Globus pallidus (tissue), 1 donor: ENCODE measurements at places on chromosomes 11 and 22.

GRCh38 chr22:37314315-37315074 lies 32.2 kb downstream of the CYTH4 start:
- DNase-seq, result no peak

GRCh38 chr22:46055911-46056545 lies 79.1 kb upstream of the WNT7B start:
- DNase-seq, result peak; percentile 97

DNA sequence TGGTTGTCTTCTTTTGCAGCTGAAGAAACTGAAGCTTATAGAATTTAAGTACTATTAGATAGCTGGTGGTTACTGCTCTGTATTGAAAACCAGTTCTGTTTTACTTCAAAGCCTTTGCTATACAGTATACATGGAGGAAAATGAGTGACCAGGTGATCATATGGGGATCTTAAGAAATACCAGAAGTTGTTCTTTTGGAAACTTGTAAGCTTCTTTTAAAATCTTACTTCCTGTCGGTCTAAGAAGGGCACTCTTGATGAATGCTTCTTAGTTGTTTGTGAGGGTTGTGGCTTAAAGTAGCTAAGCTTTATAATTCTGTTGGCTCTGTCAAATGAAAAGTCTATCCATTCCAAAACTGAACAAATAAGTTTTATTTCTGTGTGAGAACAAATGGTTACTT lies 55.2 kb downstream of the PDE3B start:
- DNase-seq, result no peak

DNA sequence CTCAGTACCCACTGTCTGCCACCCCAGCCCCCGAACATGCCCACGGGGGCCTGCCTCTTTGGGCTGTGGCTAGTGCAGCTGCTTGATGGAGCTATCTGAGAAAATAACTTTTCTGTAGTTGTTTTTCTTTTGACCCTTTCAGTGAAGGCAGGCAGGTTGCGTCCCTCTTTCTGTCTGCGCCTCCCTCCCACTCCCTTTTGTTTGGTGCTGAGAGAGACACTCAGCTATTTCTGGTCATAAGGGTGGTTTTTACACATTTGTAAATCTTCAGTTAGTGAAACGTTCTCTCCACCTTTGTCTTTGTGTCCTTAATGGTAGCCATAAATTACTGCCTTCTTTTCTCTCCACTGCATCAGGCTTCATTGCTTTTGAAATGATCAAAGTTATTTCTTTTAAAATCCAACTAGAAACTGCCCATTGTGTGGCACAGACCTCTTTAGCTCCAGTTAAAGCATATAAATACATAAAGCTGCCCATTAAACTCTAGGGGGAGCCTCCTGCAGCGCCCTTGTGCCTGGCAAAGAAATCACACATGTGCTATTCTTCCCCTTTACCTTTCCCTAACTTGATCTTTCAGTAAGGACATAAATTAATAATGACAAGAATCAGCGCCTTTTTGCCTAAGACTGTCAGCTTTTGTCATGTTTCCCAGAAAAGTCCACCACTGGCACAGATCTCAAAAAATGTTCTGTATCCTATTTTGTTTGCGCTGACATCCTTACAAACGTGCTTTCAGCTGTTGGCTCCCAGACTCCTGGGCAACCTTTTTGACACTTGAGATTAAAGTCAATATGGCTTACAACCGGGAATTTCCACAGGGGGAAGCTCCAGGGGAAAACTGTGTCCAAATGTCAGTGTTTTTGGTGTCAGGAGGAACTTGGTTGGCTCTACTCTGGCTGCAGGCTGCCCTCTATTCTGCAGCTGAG lies 1.7 kb upstream of the SCUBE2 start:
- no peak for DNase-seq

DNA sequence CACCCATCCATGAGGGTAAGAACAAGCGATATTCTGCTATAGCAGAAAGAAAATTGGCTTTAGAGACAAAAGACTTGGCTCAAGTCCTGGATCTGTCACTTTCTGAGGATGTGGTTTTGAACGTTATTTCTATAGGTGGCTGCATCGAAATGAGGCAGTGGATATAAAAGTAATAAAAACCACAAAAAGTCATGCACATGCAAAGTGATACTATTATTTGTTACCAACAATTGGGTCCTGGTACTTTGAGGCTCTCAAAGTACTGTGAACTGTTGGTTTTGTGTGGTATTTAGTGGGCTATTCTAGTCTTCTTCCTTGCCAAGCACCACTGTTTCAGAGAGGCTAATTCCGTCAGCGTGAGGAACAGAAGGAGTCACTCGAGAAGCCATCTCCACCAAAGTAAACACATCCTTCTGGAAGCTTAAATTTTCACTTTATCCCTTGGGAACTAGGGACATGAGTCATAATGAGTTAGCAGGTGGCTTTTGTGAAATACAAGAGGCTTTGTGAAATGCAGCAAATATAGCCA lies 13.1 kb downstream of the UBASH3B start:
- DNase-seq, result no peak

GRCh38 chr11:118046964-118047700 lies 29.7 kb upstream of the TMPRSS4 start:
- no peak for DNase-seq

GRCh38 chr22:50313021-50313420 lies 5.6 kb upstream of the PLXNB2 start:
- DNase-seq, result no peak

- no peak for DNase-seq
These were observed 161.8 kb downstream of the SPON1 start for GRCh38 chr11:14124350-14124749.

DNA sequence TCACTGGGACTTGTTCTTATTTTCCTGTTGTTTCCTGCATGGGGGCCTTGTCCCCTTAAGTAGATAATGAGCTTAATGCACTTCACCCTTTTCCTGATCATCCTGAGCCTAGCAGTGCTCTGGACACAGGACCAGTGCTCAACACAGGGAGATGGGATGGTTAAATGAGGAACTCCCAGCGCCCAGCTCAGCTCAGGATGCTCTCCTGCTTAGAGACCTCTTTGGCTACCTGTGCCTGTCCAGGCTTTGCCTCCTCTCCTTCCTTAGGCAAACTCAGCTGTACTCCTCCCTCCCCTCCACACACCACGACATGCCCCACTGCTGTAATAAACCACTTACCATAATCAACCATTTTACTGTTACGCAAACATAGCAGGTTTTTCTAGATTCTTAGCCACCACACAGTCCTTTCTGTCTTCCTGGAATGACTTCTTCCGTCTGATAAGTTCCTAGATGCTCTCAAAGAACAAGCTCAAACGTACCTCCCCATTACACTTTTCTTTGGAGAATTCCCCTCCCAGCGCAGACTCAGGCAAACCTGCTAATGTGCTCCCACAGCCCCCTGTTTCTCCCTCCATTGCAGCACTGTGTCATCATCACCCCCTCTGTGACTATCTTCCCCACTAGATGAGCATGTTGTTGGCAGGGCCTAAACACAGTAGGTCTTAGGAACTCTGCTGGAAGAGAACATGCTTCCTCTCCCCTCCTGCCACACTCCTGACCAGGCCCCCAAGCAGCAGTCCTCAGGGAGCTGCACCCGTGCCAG lies 113.6 kb downstream of the MICAL2 start:
- no peak for DNase-seq

- no peak for DNase-seq
These were observed at the start of gene MS4A12 for GRCh38 chr11:60492488-60493009. MS4A12 (plus strand) TSS chr11:60492778; CDS start chr11:60497319, 4,541 bp downstream.

DNA sequence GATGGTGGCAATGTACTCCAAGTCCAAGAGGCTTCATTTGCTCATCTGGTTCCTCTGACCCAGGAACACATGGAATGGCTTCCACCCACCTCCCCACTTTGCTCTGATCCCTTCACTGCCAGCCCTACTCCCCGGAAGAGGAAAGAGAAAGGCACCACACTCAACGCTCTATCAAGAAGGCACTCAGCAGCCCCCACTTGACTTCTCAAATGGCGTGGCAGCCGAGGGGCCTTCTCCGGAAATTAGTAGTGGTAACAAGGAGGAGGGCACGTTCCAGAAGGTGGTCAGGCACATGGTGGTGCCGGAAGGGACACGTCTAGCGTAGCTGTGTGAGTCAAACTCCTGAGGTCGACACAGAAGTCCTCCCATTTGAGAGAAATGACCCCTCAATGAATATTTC lies 36.5 kb upstream of the CYP2D6 start:
- DNase-seq, result no peak

DNA sequence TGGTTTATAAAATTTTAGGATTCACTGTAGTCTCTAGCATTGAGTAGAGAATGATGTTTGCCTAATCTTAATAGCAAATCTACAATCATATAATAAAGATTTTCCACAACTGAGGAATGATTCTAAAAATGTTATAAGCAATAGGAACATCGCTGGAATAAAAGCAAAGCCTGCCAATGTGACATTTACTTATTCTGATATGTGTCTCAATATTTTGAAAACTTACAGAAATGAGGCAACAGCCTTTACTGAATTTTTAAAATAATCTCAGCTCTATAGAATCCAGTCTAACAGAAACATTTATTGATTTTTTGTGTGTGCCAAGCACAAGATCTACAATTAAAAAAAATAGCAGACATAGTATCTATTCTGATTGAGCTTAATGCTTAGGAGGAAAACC lies 303.7 kb upstream of the CCDC179 start:
- no peak for DNase-seq

DNA sequence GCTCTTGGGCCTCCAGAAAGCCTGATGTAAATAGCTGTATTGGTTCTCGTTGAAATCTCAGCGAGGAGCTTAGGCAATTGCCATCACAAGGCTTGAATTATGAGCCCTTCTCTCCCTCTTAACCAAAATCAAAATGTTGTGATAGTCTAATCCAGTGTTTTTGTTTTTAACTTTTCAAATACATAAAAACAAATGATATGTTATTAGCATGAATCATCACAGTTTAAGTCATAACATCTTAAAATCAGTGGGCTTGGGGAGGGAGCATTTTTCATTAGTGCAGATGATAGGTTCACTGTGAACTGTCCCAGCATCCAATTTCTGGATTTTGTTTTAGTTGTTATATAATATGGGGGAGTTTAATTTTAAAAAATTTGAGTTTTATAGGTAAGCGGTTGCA lies 48.9 kb upstream of the HORMAD2 start:
- no peak for DNase-seq

GRCh38 chr11:34773211-34773610 lies 143.0 kb downstream of the APIP start:
- no peak for DNase-seq

DNA sequence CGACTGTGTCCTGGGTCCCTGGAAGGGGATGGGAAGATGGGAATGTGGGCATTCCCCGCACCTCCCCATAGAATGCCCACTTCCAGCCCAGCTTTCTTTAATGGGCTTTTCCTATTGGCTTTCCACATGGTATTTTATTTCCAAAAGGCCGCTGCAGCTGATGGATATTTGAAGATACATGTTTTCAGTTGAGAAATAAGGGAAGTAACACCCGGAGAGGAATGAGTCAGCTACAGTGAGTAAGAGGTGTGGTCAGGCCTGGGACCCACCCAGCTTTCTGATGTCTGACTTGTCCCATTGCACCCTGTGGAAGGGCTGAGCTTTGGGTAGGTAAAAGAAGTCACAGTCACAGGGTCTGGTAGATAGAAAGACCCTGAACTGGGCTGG lies 476.9 kb downstream of the MIAT start:
- DNase-seq, result no peak

- peak; percentile 26 for DNase-seq
These were observed 35.5 kb downstream of the RPL27A start for GRCh38 chr11:8717876-8718753.

DNA sequence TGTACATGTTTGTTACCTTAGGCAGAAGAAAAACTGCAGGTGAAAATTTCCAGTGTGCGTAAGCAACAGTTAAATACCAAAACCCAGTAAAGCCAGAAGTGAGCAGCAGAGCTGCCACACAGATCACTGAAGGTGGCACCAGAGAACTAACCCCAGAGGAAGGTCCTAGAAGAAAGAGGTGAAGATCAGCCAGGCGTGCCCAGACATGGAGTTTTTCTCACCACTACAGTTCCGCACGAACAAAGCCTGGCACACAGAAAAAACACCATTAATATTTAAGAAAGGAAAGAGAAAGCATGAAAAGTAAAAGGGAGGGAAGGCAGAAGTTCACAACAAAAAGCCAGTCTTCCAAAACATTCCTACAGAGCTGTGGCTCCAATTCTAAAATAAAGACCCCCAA lies 60.7 kb downstream of the STK33 start:
- DNase-seq, result no peak

DNA sequence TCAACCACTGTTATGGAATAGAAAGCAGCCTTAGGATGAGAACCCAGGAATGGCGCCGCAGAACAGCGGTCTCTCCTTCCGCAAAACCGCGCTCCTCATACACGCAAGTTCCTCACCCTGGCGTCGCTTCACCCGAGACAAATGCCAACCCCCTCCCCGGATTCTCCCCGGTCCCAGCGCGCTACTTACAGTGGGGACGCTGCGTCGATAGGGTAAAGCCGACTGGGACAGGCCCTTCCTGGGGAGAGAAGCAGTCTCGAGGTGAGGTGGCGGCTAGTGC lies 287 bp downstream of the RPS13 start:
- no peak for DNase-seq

GRCh38 chr11:121550247-121551030 lies 97.7 kb upstream of the SORL1-AS1 start:
- DNase-seq, result no peak

GRCh38 chr11:32440312-32440908 lies 5.1 kb upstream of the WT1 start:
- DNase-seq, result no peak

GRCh38 chr11:128796270-128796669 lies 70.8 kb downstream of the KCNJ1 start:
- no peak for DNase-seq

- DNase-seq, result peak; percentile 40
These were observed 80.0 kb downstream of the C11orf91 start for GRCh38 chr11:33620423-33621171.

- no peak for DNase-seq
These were observed 4.0 kb downstream of the ANKRD13D start for GRCh38 chr11:67293090-67293489.

- no peak for DNase-seq
These were observed 404.5 kb downstream of the BRD1 start for GRCh38 chr22:49423125-49423650.

DNA sequence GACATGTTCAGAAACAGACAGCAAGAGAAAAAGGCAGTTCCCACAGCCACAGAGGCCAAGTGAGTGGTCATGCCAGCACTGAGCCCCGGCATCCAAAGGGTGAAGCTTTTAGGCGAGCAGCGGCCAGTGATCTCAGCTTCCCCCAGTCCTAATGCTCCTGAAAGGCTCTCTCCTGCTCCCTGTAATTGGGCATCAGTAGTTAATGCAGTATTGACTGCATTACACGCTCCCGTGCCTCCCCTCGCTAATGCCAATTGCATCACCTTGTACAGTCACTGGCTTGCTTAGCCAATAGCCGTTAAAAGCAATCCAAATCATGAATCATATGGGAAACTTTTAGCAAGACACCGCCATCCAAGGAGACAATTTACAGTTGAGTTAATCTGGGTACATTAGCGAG lies 4.9 kb downstream of the LMO1 start:
- DNase-seq, result no peak

DNA sequence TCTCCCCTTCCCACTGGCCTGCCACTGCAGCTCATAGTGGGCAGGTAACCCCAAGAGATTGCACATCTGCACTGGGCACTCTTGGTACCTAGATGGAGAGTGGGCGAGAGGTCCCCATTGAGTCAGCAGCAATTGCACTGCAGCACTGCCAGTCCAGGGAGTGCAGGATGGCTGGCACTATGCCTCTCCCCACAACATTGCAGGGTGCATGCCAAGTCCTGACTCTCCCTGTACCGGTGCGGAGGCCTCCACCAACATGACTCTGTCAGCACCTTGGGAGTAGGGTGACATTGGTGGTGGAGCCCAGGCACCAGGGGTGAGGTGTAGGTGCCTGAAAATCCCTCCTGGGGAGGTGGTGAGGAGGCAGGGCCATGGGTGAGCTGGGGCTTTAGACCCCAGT lies 82.2 kb downstream of the TRAF6 start:
- no peak for DNase-seq
